Nephron progenitor cell (in vitro differentiated cells): ENCODE measurements at places on chromosomes 5 and 9.
A peak's percentile ranks its signal among the peaks of the same experiment; 100 is the strongest.

DNA sequence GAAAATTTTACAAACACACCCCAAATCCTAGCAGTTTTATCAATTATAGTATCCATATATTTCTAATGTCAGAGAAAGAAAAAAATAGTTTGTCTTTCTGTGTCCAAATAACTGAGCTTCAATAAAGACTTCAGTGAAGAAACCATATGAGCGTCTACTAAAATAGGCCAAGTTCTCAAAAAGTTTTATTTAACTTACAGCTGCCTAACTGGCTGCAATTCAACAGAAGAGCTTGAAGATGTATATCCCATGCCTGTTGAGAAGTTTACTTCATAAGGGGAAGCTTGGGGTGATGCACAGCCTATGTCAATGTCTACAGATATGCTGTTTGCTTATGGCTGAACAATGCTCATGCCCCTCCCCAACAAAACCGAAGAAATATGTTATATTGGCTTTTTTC, 43.7 kb upstream of the ELOVL7 start:
- no peak overlapping the region for H3K4me3 ChIP-seq
- no peaks in the 10 kb centered on the region for H3K27me3 ChIP-seq
- H3K36me3 ChIP-seq = peaks cover 58% of the 10 kb centered on the region
- no peak for DNase-seq
- no peak overlapping the region for H3K27ac ChIP-seq

GRCh38 chr5:152379331-152379730, 25.7 kb downstream of the NMUR2 start:
- DNase-seq = no peak
- no peaks in the 10 kb centered on the region for H3K4me1 ChIP-seq
- H3K27ac ChIP-seq = no peak overlapping the region

- peaks cover 27% of the 10 kb centered on the region for H3K36me3 ChIP-seq
- peak; percentile 20 for DNase-seq
- no peaks in the 10 kb centered on the region for H3K4me1 ChIP-seq
- no peak overlapping the region for H3K27ac ChIP-seq
Measured at GRCh38 chr9:109880276-109881169, 100.5 kb downstream of the PALM2AKAP2 start.

GRCh38 chr5:164377746-164378145, 872.3 kb downstream of the MAT2B start:
- no peaks in the 10 kb centered on the region for H3K27me3 ChIP-seq
- H3K36me3 ChIP-seq = no peaks in the 10 kb centered on the region
- H3K4me1 ChIP-seq = no peaks in the 10 kb centered on the region
- DNase-seq = no peak

DNA sequence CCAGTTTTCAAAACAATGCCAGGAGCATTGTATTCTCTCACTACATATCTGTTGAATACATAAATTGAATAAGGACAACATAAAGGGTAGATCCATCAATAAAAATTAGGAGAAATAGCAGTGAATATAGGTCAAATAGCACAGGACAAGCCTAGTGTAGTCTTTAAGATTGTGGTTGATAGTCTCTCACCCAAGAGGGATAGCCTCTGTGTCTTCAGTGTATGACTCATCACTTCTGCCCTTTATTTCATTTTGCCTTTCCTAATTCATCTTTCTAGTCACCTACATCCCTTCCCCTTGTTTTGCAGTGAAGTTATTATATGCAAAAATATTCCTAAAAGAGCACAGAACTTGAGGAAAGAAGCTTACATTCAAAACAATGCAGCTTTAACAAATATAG, 335.0 kb upstream of the TUSC1 start:
- no peaks in the 10 kb centered on the region for H3K36me3 ChIP-seq
- H3K27ac ChIP-seq = no peak overlapping the region
- no peaks in the 10 kb centered on the region for H3K4me1 ChIP-seq
- no peak for DNase-seq
- no peak overlapping the region for H3K4me3 ChIP-seq
- no peaks in the 10 kb centered on the region for H3K27me3 ChIP-seq

DNA sequence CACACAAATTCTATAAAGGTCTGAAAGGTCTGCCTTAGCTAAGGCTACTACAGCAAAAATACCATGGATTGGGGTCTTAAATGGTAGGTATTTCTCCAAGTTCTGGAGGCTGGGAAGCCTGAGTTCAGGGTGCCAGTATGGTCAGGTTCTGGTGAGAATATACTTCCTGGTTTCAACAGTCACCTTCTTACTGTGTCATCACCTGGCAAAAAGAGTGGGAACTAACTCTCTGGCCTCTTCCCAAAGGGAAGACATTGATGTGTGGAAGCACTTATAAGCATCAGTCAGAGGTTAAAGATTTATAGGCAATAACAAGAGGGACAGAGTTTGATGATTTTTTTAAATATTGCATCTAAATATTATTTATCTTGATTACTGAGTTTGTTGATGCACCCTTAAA, 53.0 kb downstream of the ZNF622 start:
- H3K4me1 ChIP-seq = peaks cover 5% of the 10 kb centered on the region
- H3K36me3 ChIP-seq = no peaks in the 10 kb centered on the region
- no peak overlapping the region for H3K4me3 ChIP-seq
- DNase-seq = no peak
- H3K27ac ChIP-seq = no peak overlapping the region

DNA sequence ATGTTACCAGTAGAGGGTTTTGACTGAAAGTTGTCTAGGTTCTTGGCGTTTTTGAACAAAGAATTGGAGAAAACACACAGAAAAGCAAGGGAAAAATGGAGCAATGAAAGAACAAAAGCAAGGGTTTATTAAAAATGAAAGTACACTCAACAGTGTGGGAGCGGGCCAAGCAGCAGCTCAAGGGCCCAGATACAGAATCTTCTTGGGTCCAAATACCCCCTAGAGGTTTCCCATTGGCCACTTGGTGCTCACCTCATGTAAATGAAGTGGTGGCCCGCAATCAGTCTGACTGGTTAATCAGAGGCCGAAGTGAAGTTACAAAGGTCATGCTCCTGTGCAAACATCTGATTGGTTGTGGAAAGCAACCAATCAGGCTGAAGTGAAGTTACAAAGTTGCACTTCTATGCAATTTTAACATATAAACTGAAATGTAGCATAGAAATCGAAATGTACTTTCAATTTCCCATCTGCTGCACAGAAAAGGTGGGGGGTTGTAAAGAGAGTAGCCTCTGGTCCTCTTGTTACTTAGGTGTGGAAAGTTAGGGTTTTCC, 1.9 kb upstream of the GM2A start:
- H3K27ac ChIP-seq = peak overlapping the region; percentile 5
- no peak for DNase-seq
- peaks cover 26% of the 10 kb centered on the region for H3K27me3 ChIP-seq
- H3K4me1 ChIP-seq = peaks cover 57% of the 10 kb centered on the region
- H3K36me3 ChIP-seq = no peaks in the 10 kb centered on the region

GRCh38 chr5:149640350-149640999, 59.2 kb downstream of the ARHGEF37 start:
- no peak for DNase-seq
- H3K27me3 ChIP-seq = peaks cover 6% of the 10 kb centered on the region
- H3K4me3 ChIP-seq = no peak overlapping the region

DNA sequence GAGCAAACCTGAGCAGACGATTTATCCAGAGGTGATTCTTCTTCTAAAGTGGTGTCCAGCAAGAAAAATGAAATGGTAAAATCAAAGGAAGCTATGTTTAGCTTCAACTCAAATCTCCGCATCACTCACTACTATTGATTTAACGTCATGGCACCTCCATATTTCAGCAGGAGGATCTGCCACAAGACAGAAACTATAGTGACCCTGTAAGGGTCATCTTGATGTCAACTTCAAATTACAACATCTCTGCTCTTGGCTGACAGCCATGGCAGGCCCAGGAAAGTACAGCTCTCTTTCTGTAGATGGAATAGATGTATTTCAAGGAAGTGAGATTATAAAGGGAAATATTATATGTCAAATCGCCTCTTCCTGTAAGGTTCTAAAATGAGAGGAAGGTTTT, 10.1 kb upstream of the EFNA5 start:
- H3K27me3 ChIP-seq = peaks cover 3% of the 10 kb centered on the region
- H3K36me3 ChIP-seq = no peaks in the 10 kb centered on the region
- DNase-seq = no peak
- no peak overlapping the region for H3K4me3 ChIP-seq

DNA sequence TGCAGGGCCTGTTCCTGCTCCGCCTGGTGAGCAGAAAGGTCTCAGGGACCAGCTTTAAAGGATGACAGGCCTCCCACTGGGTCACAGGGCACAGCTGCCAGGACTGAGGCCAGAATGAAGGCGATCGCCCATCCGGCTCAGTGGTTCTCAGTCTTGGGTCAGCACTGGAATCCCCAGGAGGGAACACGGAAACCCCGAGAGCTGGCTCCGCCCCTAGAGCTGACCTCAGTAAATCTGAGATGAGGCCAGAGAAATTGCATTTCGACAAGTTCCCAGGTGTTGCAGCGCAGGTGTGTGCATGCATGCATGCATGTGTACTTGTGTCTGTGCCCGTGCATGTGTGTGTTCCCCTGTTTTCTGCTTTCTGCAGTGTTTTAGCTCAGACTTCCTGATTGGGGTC, 47.2 kb upstream of the KCNMB1 start:
- no peaks in the 10 kb centered on the region for H3K36me3 ChIP-seq
- peaks cover 8% of the 10 kb centered on the region for H3K27me3 ChIP-seq
- H3K27ac ChIP-seq = no peak overlapping the region
- no peak overlapping the region for H3K4me3 ChIP-seq

- peaks cover 6% of the 10 kb centered on the region for H3K27me3 ChIP-seq
Measured at GRCh38 chr5:132767150-132767549, 9.9 kb downstream of the SEPTIN8 start.

DNA sequence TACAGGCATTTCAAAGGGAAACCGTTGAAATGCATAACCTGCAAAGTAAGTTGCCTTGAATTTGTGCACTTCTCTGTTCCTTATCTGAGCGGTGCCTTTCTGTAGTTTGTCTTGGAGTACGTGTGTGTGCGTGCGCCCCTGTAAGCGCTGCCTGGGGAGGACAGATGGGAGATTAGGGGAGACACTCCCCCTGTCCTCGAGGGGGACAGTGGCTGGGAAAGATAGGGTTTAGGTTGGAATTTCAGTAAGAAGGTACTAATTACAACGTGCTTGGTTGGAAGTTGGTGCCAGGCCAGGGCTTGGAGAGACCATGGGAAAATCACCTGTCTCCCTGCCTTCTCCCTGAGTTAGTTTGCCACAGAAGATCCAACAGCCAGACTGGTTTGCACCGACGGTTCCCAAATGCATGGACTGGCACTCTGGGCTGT, 73.2 kb downstream of the PIK3R1 start:
- peaks cover 14% of the 10 kb centered on the region for H3K36me3 ChIP-seq
- H3K27ac ChIP-seq = peak overlapping the region; percentile 93
- no peaks in the 10 kb centered on the region for H3K27me3 ChIP-seq
- H3K4me1 ChIP-seq = peaks cover 61% of the 10 kb centered on the region
- DNase-seq = no peak
